T47D (cell line): ENCODE measurements at places on chromosomes 11 and 22.

GRCh38 chr22:25053153-25053805, 100.8 kb downstream of the KIAA1671 start:
- no peak for DNase-seq

DNA sequence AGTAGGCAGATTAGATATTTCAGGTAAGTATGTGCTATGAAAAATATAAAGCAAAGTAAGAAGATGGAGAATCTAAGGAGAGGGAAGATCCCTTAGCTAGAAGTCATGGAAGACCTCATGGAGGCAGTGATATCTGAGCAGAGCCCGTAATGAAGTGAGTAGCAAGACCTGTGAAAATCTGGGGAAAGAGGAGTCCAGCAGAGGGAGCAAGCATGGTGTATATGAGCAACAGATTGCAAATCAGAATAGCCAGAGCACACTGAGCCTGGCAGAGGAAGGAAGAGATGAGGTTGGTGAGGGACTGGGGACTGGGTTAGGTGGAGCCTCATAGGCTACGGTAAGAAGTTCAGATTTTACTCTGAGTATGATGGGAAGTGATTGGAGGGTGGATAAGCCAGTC, 9.4 kb downstream of the LHFPL7 start:
- DNase-seq = peak; percentile 70

- DNase-seq = no peak
These were observed 5.0 kb downstream of the HEPACAM start for GRCh38 chr11:124930799-124931198.

DNA sequence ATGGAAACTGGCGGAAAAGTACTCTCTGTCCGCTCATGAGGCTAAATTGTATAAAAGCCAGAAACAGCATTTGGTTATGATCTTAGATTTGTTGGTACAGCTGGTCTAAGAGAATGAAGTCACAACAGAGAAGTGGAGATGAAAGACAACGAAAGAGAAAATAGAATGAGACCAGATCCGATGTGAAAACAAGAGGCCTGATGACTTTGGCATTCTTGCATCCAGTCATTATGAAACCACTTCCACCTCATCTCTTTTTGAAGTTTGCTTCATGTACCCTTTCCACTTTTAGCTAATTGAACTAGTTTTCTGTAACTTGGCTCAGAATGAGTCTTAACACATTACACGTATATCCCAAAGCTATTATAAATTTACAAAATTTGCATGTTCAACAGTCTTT, 1431.7 kb downstream of the LRRC4C start:
- DNase-seq = no peak

- DNase-seq = peak; percentile 91
These were observed at the start of gene CELSR1 for GRCh38 chr22:46537225-46537945. TSS of gene CELSR1 (minus strand) at chr22:46537620. CDS start at chr22:46537170, 450 bp downstream.

DNA sequence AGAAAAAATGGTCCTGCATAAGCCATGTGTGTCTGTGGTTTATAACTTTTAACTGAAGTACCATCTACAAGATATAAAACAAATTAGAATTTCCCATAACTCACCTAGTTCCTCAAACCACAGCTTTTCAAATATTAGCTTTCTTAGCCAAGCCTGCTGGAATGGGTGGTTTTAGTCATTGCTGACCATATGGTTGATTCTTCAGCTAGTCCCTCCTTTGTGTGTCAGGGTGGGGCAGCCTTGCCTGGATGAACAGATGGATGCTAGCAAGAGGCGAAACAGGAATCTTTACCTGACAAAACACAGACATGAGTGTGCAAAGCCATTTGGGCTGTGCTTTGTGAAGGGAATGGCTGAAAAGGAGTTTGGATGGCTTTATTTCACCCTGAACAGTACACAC, 6.9 kb upstream of the B3GNT6 start:
- no peak for DNase-seq

- no peak for DNase-seq
These were observed 18.8 kb downstream of the APOL2 start for GRCh38 chr22:36220451-36220921.

- peak; percentile 17 for DNase-seq
These were observed 244.9 kb downstream of the CASP12 start for GRCh38 chr11:104653407-104653806.

DNA sequence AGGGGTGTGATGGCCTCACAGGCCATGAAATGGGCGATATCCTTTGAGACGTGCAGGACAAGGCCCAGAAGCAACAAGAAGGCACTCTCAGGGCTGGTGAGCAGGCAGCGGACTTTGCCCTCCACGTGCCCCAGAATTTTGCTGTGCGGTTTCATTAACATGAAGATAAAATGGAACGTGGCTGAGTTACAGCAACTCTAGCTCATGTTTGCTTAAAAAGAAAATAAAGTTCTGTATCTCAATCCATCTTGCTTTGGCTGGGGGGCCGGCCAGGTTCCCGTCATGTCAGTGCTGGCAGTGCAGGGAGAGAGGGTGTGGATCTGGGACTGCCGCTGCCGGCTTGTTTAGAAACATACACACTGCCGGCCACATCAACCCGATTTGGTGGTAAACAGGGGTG, 370.1 kb downstream of the OPCML start:
- DNase-seq = no peak

DNA sequence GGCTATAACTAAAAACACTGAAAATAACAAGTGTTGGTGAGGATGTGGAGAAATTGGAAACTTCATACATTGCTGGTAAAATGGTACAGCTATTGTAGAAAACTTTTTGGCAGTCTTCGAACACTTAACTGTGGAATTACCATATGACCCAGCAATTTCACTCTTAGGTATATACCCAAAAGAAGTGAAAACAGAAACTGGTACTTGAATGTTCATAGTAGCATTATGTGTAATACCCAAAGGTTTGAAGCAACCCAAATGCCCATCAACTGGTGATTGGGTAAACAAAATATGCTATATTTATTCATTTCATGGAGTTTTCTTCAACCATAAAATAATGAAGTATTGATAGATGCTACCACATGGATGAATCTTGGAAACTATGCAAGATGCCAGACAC, 40.8 kb upstream of the FTH1 start:
- no peak for DNase-seq

DNA sequence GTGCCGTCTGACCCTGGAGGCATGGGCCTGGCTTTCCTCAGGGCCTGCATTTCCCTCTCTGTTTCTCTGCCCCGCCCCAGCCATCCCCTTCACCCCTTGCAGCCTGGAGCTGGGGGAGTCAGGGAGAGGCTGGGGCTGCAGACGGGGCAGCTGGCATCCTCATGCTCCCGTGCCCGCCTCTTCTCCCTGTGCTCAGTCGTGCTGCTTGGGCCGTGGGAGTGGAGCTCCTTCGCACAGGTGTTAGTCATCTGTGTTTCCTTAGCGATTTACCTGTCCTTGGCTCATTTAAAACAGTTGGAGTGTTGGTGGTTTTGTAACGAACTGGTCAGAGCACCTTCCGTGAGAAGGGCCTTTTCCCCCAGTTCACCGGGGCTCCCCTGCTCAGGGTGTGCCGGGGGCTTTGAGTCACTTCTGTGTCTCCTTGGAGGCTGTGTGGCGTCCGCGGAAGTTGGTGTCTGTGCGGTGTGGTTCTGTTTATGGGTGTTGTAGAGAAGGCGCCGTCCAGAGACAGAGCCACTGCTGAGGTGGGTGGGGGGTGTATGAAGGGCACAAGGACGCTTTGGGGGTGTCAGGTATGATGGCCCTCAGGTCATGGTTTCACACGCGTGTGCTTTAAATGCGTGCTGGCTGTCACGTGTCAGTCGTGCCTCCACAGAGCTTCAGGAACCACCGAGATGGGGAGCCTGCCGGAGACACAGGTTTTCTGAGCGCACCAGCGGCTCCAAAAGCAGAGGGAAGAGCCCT, 19.5 kb downstream of the BRSK2 start:
- DNase-seq = peak; percentile 20
